WERI-Rb-1 (cell line): ENCODE measurements at places on chromosomes 16 and 17.

DNA sequence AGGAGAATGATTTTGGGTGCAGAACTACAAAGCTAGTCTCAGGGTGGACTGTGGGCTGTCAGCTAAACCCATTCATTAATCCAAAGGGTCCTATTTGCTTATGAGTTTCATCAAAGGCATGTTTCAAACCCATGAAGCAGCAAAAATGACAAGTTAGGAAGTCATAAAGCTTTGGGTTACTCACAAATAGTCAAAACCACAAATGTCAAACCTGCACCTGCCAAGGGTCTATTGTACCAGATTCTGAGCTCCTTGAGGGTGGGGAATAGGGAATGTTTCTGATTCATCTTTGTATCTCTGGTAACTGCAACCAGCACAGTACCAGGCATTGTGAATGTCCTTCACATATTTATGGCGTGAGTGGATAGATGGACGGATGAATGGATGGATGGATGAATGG, 317.7 kb downstream of the MAF start:
- DNase-seq = no peak

DNA sequence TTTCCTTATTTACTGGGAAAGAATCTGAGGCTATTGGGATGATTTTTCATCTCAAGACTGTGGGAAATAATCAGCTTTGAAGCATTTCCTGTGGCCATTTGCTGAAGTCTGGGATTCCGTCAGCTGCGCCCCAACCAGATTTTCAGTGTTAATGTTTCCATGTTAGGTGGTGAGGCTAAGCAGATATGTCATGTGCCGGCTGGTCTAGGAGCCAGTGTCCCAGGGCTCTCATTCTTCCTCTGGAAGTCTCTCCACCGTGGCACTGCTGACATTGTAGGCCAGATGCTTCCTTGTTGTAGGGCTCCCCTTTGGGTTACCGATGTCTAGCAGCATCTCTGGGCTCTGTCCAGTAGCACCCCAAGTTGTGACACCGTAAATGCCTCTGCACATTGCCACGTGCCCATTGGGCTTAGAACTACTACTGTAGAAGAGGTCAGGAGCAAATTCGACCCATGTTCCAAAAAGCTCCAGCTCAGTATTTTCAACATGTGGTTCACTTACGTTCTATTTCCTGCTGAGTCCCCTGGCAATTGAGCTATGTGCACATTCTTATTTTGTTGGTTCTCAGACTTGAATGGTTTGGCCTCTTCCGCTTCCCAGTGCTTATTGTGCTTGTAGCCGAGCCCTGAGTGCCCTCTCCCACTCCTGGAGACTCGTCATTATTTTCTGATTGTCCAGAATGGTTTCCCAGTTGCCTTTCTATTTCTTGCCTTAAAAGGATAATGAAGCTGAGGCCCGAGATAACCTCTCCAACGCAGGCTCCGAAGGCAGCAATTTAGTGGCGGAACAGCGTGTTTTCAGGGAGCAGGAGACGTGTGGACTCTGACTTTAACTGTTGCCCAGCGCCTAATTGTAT, 82.2 kb downstream of the SPECC1 start:
- no peak for DNase-seq

- DNase-seq = no peak
These were observed 273.8 kb downstream of the C16orf95 start for GRCh38 chr16:87043231-87044031.

GRCh38 chr17:67615011-67615561, 102.7 kb upstream of the NOL11 start:
- peak; percentile 75 for DNase-seq
